ENCODE measurements at places on chromosomes 6 and 20. TPM values are rescaled to one million over a fixed set of nuclear protein-coding genes. Genes with fewer than 3 reads are reported as not detected.

OVOL2 gene
- polyA plus RNA-seq: 0.07 TPM

NRN1 gene
- 0.35 TPM for polyA plus RNA-seq

HDGFL1 gene
- polyA plus RNA-seq: not detected

FAM83D gene
- 58.3 TPM for polyA plus RNA-seq

BPIFB2 gene
- polyA plus RNA-seq: not detected

EPPIN gene
- not detected for polyA plus RNA-seq

MDFI gene
- 0.30 TPM for polyA plus RNA-seq

LIN28B gene
- 3.0 TPM for polyA plus RNA-seq

SLC4A11 gene
- 10.7 TPM for polyA plus RNA-seq

GPSM3 gene
- 0.22 TPM for polyA plus RNA-seq

STMND1 gene
- not detected for polyA plus RNA-seq

RFX6 gene
- polyA plus RNA-seq: not detected

CTCFL gene
- polyA plus RNA-seq: 0.03 TPM

LTA gene
- polyA plus RNA-seq: not detected

FAM184A gene
- not detected for polyA plus RNA-seq

DNA sequence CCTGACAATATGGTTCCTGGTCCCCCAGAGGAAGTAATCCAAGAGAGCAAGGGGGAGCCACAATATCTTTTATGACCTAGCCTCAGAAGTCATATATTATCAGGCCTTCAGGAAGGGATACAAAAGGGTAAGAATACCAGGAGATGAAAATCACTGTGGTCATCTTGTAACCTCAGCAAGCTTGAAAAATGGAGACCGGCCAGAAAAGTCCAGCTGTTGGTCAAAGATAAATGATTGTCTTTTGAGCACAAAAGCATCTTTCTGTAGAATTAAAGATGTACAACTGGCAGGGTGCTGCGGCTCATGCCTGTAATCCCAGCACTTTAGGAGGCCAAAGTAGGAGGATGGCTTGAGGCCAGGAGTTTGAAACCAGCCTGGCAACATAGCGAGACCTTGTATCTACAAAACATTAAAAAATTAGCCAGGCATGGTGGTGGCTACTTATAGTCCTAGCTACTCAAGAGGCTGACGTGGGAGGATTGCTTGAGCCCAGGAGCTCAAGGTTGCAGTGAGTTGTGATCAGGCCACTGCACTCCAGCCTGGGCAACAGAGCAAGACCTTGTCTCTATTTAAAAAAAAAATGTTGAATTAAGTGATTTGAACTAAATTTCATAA, 118.0 kb upstream of the MARCKS start:
- no peak for DNase-seq

GRCh38 chr20:32473231-32474008, 111.7 kb downstream of the NOL4L start:
- DNase-seq: no peak

DNA sequence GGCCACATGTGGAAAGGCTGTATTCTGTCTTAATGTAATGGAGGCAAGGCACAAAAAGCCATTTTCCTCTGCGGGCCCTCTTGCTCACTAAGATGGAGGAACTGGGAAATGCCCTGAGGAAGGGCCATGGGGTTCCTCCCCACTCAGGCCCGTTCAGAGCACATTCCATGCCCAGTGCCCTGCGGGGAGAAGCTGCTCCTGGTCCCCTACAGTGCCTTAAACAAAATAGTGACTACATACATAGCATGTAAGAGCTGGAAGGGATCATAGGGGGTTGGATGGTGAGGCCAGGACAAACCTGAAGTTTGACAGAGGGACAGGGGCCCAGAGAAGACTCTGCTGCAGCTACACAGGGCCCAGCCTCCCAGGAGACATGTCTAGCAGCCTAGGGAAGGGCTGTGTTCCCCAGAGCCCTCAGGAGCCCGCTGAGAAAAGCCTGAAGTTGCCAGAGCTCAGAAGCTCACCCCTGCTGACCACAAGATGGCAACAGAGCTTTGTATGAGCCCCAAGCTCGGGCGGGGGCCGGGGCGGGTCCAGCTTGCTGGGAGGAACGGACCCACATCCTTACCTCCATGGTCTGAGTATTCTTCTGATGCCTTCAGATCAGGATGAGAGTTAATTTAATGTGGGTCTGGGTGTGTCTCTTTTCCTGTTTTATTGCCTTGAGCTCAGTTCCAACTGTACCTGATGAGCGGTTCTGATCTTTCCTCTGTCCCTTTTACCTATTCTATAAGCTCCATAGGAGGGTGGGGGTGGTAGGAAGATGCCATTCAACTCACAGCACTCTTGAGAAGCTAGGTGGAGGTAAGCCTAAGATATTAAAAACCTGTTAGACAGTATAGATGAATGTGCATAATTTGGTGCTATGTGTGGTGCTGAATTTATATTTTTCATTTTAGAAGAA, 242.9 kb downstream of the CDC5L start:
- DNase-seq: peak; percentile 42

- DNase-seq: no peak
Measured at GRCh38 chr6:139500977-139501376, 126.5 kb upstream of the CITED2 start.

DNA sequence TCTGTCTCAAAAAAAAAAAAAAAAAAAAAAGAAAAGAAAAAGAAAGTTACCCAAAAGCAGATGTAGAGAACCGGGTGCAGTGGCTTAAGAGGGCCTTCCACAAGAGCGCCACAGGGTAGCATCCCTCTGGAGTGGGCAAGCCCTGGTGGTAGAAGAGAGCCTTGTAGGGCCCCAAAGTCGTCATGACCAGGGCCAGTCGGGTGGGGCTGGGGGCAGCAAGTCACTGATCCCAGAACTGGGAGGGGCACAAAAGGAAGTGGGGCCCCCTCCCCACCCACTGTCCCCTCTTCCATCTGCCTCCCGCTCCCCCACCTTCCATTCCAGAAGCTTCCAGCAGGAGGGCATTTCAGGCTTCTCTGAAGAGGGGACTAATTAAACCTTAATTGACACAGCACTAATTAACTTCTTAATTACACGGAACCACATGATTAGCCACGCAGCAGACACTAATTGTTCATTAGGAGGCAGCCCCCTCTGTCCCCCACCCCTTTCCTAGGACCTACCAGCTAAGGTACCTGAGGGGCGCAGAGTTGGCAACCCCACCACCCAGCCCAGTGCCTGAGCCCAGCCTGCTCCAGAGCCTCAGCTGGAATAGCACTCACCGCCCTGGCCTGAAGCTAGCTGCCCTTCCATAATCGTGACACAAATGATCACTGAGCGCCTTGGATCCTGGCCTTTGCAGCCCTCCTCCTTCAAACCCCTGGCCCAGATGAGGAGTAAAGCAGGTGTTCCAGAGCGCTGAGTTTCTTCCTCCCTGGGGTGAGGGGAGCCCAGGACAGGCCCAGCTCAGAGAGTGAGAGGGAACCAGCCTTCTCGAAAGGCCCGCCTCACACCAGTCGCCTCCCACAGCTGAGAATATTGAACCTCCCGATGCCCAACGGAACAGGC, 34.8 kb downstream of the MDFI start:
- DNase-seq: no peak

DNA sequence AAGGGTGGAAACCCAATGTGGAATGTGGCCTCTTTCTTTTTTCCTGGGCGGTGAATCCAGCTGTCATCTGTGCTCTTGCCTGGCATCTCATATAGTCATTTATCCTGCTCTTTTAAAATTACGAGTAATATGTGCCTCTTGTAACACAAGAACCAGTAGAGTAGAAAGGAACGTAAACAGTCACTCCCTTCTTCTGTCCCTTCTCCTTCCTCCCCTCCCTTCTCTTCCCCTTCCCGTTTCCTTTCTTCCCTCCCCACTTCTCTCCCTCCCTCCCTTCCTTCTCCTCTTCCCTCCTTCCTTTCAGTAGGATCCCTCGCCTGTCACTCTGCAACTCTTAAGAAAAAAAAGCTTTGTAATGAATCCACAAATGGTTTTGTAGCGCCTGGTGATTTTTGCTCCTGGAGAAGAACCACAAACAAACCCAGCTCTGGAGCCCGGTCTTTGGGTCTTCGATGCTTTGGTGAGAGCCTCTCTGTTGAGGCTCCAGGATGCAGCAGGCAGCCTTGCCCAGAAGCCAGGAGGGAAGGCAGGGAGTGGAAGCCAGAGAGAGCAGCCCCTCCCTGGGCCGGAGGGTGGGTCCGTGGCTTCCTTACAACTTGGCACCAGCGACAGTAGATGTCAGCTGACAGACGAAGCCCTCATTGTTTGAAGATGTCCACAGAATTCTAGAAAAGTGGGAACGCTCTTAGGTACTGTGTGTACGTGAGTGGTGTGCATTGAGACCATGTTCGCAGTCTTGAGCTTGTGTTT, 15.0 kb downstream of the DUSP22 start:
- no peak for DNase-seq

DNA sequence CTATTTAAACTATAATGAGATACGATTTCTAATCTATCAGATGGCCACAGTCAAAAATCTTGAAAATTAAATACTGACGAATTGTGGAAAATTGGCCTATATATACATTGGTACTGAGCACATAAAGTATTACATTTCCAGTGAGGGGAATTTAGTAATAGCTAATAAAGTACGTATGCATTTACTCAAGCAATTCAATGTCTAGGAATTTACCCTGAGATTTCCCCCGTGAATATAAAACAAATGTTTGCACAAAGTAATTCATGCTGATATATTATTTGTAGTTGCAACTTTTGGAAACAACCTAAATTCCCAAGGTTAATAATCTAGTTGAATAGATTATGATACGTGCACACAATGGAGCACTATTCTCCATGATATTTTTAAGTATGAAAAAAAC, 14.7 kb upstream of the C6orf141 start:
- DNase-seq: peak; percentile 47

- DNase-seq: no peak
Measured at GRCh38 chr6:105326216-105326615, 76.7 kb downstream of the PREP start.

GRCh38 chr6:129105793-129106192, 222.9 kb downstream of the LAMA2 start:
- DNase-seq: no peak

DNA sequence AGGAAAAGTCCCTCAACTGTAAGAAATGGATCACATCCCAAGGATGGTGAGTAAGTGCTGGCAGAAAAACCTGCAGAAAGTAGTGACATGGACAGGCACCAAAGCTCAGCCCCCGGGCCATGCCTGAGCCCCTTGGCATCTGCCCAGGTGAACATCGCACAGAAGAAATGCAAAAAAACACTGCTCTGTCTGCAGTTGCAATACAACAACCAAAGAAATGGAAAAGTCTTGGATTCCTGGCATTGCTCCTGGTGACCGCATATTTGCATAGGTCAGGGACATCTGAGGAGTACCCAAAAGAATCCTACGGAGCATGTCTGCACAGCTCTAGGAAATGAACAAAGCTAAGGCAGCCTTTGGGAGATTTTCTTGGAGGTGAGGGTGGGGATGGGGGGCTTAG, 63.1 kb upstream of the PTPRT start:
- no peak for DNase-seq

- DNase-seq: no peak
Measured at GRCh38 chr6:132812756-132813172, 1.6 kb upstream of the RPS12 start.

DNA sequence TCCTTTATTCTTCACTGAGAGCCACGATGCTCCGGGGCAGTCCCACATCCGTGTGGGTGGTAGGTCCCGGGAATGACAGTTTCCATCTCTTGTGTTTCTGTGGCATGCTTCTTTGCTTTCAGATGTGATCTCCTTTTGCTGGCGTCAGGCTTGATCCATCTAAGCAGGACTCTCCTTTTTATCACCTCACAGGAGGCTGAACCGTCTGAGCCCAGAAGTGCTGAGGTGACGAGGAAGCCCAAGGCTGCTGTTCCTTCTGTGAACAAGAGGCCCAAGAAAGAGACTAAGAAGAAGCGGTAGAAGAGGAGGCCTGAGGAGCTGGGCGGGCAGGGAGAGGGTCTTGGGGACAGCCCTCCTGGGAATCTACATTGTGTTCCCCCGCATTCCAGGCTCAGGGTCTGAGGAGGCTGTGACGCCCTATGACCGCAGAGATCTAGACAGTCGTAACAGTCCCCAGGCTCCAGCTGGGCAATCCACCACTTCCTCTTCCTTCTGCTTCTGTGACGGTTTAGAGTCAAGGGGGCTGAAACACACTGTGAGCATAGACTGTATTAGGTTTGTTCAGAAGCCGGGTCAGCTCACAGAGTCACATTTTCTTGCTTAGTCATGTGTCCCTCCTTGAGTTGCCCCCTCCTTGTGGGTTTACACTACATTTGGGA, 26.8 kb downstream of the MANBAL start:
- DNase-seq: no peak

GRCh38 chr6:90202156-90202555, 94.5 kb downstream of the BACH2 start:
- no peak for DNase-seq

DNA sequence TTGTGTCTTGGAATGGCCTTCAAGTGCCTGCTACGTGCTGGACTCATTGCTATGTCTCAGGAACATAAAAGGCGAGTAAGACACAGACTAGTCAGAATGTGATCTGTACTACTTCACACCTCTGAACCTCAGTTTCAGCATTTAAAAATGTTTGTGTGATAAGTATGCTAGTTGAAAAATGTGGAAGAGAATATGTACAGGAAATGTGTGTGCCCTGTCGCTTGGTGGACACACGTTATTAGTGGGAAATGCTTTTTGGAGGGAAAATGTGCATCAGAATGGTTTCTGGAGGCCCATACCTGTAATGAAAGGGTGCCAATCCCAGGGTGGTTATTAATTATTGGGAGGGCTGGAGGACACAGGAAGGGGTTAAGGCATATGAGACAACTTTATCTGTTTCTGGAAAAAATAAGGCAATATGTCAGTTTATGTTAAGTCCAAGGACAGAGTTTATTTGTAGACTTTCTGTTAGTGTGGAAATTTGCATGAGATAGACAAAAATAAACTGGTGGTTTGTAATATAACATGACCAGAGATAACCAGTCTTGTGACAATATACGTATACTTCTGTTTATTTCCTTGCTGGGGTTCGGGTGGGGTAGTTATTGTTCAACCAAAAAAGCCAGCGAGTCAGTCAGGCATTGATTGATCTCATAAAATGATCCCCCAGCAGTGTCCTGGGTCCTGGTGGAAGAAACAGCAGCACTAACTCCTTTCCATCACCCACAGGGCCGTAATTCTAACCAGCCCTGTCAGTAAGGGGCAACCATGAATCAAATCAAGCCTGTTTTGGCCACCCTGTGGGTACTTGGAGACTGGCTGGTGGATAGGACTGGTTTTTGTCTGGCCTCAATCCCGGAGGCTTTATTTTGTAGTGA, 117.9 kb downstream of the JARID2 start:
- DNase-seq: no peak

GRCh38 chr20:19659448-19659847, 98.6 kb upstream of the RIN2 start:
- DNase-seq: no peak

GRCh38 chr20:62655282-62656196, 13.2 kb downstream of the SLCO4A1 start:
- no peak for DNase-seq

GRCh38 chr6:50271266-50271665, 221.5 kb upstream of the DEFB112 start:
- no peak for DNase-seq

DNA sequence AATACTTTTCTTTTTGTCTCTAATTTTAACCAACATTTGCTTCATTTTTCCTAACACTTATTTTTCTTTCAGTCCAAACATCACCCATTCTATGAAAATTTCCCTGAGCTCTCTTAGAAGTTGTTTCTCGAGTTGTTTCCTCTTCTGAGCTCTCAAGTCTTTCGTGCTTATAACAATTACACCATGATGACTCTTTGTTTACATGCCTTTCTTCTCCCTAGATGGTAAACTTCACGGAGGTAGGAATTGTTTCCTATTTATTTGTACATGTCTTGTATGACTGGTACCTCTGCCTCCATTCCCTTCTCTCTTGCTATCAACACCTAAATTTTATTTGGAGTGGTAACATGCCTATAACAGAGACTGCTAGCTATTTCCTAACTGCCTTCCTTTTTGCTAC, 6.4 kb downstream of the BLOC1S5 start:
- DNase-seq: no peak
